ENCODE measurements at places on chromosomes 12 and 14.

DNA sequence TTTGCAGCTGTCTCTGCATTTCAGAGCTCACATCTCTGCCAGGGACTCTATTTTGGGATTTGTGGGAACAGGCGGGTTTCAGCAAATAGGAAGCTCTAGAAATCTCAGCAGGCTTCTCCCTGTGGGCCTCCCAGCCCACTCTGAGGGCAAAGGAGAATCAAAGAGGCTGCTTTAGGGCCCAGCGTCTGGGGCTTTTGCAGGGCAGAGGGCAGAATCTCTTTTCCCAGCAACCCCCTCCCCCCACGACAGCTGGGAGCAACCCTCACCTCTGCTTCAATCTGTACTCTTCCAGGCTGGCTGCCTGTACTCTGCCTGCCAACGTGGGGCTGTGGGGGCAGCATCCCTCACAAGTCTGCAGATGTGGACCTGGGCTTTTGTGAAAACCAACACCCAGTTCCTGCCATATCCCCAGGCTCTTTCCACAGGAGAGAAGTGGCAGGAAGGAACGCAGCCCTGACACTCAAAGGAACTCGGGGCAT is 529.6 kb upstream of the TBX3 start:
- no peak for DNase-seq

DNA sequence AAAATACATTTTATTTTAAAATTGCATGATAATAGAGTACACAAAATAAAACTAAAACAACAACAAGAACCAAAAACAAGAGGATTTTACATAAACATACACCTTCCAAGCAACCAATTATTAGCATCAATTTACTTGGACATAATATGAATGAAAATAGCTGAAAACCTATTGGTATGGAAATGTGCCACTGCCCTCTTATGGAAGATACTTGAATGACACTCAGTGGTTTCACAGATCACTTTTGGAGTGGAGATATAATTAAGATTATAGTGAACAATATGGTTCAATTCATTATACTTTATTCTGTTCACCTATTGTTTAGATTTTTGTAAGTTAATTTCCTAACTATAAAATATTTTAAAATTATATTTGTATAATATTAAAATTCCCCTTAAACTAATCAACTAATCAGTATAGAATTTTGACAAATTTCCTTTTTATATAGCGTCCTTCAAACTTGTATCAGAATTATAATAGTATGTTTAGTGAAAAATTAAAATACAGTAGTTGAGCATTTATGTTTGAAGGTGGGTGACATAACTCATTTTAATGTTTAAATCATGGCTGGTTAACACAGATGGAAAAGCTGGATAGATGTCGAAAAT is 70.1 kb downstream of the SLC6A15 start:
- DNase-seq, result no peak

DNA sequence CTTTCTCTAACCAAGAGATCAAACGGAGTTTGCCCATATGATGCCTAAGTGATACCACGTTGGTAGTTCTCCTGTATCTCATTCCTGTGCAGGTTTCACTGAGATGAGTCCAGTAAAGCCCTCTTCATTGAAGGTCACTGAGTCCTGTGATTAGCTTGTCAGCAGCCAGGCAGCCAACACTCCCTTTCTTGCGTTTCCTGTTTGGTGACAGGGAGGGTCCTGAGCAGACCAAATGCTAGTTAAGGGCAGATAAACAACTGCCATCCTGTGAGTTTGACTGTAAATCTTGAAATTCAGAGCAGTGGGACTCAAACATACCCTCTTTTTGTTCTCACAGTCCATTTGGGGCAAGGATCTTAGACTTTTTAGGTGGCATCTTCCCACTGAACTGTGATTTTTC is 39.4 kb downstream of the ZNF641 start:
- DNase-seq, result no peak

DNA sequence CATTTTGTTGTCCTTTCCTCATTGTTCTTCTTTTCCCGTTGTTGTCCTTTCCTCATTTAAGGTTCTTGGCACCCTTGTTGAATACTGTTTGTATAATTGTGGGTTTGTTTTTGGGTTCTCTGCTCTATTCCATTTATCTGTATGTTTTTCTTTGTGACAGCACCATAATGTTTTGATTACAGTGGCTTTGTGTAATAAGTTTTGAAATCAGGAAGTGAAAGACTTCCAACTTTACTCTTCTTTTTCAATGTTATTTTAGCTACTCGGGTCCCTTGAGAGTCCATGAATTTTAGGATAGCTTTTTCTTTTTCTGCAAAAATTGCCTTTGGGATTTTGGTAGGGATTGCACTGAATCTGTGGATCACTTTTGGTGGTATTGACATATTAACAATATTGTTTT is 28.1 kb downstream of the ETNK1 start:
- no peak for DNase-seq

All from CD4-positive, alpha-beta T cell treated with Interleukin-6 for 4 hours (primary cell).